ENCODE measurements at places on chromosomes 6 and 20.
A peak's percentile ranks its signal among the peaks of the same experiment; 100 is the strongest.

DNA sequence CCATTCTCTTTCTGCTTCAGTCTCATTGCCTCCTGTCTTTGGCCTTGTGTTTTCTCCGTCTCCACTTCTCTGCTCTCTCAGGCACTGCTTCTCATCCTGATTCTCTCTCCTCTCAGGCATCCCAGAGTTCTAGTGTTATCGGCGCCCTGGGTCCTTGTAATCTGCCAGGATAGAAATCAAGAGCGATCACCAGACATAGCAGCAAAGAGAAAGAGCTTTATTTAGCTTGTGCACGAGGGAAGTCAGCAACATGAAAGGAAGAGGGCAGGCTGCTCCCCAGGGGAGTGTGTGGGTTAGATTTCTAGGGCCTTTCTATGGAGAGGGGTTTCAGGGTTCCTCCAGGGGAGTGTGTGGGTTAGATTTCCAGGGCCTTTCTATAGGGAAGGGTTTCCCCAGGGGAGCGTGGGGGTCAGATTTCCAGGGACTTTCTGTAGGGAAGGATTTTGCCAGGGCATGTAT is 32.5 kb downstream of the SUN5 start:
- peak; percentile 47 for DNase-seq

DNA sequence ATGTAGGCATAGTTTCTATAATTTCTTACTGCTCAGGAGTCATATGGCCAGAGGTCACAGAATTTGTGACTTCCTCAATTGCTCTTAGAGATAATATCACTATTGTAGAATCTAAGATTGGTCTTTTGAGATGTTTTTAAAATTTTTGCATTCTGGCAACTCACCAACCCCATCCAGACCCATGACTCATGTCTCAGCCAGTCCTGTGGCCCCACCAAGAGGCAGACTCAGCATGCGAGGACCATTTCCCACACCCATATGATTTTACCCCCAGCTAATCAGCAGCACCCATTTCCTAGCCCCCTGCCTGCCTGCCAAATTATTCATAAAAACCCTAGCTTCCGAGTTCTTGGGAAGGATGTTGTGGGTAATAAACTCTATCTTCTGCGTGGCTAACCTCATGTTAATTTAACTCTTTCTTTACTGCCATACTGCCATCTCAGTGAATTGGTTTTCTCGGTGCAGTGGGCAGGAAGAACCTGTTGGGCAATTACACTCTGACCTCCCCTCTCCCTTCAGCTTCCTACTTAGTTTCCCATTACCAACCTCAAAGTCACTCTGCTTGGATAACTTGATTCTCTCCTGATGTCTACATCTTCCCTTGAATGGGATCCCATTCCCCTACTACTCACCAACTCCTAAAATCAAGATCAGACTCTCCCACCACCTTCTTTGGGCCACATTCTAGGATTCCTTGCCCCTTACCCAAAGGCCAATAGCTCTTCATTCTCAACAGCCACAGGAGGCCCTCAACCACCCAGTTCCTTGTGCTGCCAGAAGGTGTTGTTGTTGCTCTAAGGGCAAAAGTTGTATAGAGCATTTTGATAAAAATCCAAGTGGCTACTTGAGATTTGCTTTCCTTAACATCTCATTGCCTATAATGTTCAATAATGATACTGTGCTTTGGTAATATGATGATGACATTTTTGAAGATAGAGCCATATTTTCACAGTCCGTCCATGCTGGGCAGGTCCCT is 16.2 kb upstream of the IYD start:
- DNase-seq, result no peak

- DNase-seq, result no peak
These were observed 133.2 kb downstream of the PHACTR1 start for GRCh38 chr6:12849809-12850198.

DNA sequence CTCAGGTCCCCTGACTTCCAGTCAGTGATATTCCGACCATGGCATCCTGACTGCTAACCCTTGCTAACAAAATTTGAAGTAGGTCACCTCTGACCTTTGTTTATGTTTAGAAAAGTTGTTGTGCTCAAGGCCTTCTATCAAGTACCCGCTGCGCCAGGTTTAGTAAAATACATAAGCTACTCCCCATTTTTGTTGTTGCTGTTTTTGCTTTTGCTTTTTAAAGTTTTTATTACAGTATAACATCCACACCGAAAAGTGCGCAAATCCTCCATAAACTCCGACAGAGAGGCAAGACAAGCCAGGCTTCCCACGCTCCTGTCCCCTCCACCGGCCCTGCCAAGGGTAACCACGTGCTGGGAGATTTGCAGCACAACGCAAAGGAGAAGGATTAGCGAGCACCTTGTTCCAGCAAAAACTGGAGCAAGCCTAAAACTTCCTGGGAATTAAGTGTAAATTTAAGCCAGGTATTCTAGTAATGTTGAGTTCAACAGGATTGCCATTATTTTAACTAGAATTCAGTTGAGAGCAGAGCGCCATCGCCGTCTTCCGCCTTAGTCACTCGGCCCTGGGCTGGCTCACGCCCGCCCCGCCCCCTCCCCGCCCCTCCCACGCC is 17.8 kb upstream of the HMGN4 start:
- DNase-seq, result no peak

GRCh38 chr20:23362392-23363256 is 642 bp downstream of the GZF1 start:
- peak; percentile 15 for DNase-seq

DNA sequence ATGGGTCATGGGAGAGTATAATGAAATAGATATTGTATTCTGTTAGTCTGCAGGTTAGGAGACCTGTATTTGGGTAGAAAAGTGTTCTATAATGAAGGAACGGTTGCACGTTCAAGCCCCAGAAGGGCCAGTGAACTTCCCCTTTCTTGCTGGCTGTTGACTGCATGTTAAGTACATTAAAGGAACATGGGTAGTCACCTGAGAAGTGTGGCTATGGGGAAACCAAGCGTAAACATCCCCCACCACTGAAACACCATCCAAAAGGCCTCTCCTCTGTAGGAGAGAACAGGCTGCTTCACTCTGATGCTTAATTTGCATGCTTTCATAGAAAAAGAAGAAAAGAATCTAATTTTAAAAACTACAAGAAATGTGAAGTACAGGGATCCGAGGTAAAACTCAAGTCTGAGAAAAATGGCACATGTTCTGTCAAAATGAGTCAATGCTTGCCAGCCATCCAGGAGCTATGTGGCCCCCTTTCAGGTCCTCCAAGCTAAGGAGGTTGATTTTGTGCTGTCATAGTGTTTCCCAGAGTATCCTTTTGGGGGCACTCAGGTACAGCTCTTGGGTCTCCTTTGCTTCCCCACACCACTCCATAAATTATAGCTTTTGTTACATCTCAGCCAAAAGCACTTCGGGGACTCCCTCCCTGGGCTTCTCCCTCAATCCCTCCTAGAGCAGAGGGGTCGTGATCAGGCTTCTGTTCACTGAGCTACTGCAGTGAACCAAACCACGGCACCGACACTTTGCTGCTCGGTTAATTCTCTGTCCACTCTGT is 283.7 kb upstream of the AGPAT4 start:
- no peak for DNase-seq

DNA sequence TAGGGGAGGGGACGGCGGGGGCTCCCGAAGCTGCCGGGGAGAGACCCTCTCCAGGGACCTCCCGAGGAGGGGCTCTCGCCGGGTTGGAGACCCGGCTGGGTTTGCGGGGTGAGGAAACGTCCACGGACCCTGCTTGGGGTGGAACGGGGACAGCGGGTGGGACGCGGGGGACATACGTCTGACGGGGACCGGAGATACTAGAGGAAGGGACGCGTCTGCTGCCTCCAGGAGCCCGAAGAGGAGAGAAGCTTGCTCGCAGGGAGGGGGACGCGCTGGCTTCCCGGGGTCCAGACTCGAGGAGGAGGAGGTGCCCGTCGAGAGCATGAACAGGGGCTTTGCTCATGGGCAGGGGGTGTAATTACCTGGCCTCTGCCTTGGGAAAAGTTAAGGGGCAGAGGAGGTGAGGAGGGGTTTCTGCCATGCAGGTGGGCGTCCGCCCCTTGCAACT is 593 bp downstream of the DNMT3B start:
- DNase-seq, result peak; percentile 16

DNA sequence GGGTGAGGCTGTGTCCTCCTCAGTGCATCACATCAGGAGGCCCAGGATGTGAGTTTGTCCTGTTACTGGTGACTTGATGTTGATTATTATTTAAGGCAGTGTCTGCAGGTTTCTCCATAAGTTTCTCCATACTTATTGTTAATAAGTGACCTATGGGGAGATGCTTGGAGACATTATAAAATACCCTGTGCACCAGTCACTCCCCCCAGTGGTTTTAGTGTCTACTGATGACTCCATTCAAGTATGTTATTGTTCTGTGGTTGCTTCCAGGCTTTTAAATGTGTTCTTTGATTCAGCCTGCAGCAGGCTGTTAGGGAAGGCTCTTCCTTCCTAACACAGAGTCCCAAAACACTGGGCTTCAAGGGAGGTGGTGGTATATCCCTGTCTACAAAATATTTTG is 14.6 kb upstream of the CST3 start:
- no peak for DNase-seq

- DNase-seq, result peak; percentile 61
These were observed 15.9 kb downstream of the TMEM200A start for GRCh38 chr6:130381459-130382380.

DNA sequence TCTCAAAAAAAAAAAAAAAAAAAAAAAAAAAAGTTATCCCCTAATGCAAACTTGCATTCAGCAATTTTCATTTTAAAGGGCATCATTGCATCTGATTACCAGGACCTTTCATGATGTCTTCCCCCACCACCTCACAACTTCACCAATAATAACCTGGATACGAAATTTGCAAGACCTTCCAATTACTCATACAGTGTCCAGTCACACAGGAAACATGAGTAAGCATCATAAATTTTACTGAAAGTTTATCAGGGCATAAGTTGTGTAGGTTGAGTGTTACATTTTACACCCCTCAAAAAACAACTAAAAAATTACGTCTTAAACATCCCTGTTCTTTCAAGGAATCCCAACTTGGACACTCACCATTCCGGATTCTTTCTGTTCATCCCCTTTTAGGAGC is 79.1 kb upstream of the ANKEF1 start:
- DNase-seq, result no peak

GRCh38 chr20:41617059-41617901 is 897 bp downstream of the CHD6 start:
- DNase-seq, result peak; percentile 32

DNA sequence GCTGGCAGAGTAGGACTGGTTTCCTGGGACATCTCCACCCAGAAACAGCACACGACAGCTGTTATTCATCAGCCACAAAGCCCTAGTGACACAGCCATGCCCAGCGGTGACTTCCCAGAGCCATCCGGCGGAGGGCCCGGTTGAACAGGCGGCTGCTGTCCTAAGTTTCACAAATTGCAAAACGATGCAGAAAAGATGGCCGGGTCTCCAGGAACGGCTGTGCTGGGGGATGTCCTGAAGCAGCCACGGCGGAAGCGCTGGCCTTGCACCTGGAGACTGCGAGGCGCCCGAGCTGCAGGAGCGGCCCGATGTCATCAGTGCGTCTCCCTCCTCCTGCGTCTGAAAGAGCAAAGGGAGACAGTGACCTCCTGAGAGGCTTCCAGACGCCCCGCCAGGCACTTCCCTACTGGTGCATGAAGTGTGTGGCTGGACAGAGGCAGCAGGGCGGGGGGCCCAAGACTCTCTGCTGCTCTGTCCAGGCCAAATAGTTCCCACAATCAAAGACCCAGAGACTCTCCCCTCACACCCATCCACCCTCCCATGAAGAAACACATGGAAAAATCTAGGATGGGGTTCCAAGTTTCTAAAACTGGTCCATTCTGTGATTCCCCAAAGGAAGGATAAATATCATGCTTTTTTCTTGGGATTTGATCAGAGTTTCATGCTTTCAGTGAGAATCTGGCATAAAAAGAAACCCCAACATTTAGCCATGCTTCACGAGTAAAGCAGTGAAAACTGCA is 44.0 kb downstream of the SSR1 start:
- DNase-seq, result no peak

DNA sequence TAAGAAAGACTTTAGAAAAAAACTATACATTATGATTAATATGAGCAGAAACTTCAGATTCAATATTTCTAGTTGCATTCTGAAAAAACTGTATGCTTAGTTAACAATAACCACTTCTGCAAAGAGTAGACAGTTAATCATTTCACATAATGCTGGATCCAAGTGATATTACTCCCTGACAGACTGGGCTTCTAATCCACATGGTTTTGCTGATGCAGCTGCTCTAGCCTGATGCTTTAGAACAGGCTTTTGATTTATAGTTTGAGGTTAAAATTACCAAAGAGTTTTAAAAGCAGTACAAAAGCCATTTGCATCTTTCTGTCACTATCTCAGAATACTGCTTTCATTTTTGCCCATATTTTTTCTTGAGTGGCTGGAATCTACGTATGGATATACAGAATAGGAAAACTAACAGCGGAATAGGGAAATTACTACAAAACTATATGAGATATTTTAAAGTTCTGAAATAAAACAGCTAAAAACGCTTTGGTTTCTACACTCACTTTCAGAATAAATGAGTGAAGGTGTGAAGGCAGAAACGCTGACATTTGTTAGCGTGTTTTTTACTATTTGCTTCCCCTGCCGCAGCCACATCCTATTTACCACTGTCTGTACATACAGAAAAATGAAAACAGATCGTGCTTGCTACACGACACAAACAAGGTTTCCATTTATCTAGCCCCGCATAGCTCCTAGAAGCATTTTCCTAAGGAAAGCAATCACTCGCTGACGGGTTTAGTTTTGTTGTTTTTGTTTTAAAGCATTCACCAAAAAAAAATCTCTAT is 61.7 kb downstream of the METTL24 start:
- DNase-seq, result no peak

DNA sequence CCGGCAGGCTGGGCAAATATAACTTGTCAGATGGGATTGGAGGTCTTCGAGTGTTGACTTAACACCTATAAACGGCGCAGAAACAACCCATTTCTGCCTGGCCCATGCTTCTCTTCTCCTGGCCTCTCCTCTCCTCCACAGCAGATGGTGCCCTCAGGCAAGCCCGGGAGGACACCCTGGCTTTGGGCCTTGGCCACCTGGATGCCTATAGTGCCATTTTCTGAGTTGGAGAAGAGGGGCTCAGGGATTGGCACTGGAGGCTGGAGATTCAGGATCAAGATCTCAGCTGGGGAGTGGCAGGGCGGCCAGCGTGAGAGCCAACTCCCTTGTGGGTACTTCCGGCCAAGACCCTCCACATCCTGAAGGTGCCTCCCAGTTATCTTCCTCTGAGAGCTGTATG is 211.9 kb upstream of the PMEPA1 start:
- DNase-seq, result no peak

DNA sequence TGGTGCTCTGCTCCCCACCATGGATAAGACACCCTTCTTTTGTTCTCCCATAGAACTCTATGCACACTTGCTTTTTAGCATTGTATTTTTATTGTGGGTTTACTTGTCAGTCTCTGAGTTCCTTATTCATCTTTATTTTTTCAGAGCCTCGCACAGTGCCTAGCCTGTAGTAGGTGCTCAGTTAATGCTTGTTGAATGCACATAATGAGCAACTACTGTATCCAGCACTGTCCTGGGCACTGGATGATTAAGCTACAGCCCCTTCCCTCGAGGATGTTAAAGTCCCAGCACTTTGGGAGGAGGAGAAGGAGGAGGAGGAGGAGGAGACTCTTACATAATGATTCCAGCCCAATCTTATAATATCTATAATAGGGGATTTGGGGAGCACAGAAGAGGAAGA is 16.8 kb downstream of the MMP24 start:
- no peak for DNase-seq

All from CD4-positive, alpha-beta T cell treated with Interleukin-6 at 100 ng/mL for 8 hours (primary cell).